ENCODE measurements at places on chromosomes 13 and 19.

DNA sequence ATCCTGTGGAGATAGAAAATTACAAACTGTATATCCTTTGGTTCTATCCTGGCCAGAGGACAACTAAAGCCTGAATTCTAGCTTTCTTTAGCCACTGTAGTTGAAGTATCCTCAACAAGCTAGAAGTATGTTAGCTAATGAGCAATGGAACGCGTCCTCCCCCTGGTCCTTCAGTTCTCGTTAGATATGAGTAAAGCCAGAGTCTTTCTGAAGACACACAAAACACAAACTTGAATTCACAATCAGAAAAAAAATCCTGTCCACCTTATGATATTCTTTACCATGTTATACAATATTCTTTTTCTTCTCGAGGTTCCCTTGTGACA is 1527.0 kb upstream of the SLC10A2 start:
- no peak for DNase-seq

- no peak for DNase-seq
These were observed 49.8 kb downstream of the KATNAL1 start for GRCh38 chr13:30257468-30258099.

GRCh38 chr19:13824703-13825102 is 29.5 kb downstream of the ZSWIM4 start:
- DNase-seq = no peak

DNA sequence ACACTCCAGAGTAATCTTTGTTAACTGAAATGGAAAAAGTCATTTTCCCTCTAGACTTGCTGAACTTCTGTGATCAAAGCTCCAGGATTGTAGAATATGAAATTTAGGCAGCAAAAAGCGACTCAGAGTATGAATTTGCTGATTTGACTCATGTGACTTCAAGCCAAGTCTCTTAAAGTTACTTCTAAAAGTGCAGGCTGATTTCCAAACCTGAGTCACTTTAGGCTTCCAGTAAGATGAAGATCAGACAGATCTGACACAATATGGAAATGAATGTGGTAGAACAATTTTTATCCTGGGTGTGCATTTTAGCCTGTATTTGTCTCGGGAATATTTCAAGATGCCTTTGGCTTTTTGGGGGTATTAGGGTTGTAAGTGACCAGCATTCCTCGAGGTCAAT is 151.0 kb upstream of the TMTC4 start:
- no peak for DNase-seq

DNA sequence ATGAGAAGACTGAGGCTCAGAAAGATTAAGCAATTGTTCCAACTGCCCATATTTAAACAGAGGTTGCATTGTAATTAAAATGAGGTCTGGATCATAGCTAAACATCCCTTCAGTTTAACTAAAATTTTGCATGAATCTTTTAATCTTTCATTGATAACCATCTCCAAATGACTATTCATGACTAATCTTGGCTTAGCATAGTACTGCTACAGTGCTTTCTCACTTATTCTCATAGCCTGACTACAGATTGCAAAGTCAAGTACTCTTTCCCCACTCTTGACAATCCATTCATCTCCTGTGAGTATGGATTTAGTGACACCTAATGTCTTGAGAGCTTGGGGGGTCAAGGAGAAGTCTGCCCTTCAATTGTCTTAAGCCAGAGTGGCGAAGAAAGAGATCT is 258.4 kb downstream of the RFC3 start:
- no peak for DNase-seq

- DNase-seq = no peak
These were observed 169.3 kb downstream of the STK24 start for GRCh38 chr13:98407575-98407974.

DNA sequence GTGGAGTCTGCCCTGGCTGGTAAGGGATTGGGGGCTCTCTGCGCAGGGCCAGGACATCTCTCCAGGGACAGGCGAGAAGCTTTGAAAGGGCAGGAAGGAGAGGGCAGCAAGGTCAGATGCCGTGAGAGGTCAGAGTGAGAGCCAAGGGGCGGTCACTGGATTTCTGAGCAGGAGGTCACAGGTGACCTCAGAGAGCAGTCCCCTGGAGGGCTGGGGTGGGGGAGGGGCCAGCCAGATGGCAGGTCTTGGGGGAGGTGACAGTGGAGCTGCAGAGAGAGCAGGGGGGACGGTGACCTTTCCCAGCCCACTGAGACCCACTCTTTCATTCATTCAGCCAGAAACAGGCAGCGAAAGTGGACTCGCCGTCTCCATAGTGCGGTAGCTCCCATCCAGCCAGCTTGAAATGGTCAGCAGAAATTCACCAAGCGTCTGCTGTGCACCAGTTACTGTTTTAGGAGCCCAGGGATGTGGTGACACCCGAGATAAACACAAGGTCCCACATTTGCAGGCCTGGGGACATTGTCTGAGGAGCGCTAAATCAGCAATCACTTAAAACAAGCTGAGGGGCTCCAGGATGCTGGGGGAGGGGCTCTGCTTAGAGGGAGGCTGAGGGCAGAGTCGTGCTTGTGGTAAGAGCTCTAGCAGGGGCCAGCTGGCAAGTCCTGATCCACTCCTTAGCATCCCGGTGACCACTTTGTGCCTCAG is 10.2 kb downstream of the CARM1 start:
- DNase-seq = no peak

DNA sequence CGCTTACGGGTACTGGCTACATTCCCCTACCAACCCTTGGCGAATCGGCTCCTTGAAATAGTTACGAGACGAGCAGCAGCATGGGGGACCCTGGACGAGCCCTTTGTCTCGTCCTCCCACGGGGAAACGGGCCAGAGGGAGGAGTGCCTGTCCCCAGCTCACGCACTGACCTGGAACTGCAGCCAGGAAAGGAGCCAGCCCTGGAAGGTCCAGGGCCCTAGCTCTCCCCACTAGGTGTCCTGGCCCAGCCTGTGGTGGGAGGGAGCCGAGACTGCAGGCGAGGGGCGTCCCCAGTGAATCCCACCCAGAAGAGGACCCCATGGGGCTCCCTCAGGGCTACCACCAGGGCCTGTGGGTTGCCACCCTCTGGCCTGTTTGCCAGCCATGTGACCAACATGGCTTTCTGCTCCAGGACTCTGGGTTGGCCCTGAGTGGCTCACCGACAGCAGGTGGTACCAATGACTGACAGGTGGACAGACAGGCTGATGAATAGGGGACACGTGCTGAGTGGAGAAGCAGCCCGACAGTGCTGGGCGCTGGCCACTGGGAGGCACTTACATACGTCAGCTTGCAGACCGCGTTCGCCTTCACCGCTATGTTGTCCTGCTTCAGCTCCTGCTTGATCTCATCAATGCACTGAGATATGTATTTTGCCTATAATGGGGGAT is 13.2 kb downstream of the AP3D1 start:
- no peak for DNase-seq

- no peak for DNase-seq
These were observed 34.4 kb downstream of the DHRS12 start for GRCh38 chr13:51769455-51770127.

DNA sequence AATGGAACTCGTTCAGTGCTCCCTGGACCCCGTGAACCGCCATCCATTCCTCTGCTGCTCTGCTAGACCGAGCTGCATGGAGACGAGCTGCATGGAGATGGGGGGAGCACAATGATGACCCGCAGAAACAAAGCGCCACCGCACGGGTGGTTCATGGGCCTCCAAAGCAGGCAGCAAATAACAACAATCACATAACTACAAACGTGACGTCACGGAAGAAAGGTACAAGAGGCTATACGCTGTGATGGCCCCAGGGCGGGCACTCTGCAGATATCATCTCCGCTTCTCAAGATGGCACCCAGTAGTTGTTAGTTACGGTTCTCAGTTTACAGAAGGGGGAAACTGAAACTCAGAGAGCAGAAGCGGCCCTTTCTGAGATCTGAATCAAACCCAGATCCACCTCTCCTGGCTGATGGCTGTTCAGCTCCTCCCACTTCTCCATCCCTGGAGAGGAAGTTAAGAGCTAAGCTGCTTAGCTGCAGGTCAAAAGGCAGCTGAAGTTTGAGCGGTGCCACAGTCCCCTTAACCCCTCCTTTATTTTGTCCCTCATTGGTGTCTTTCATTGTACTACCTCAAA is 1.7 kb downstream of the ATP13A1 start:
- DNase-seq = no peak

GRCh38 chr19:35533201-35533821 is at the start of gene GAPDHS:
Gene GAPDHS (plus strand): TSS chr19:35533456. CDS start chr19:35533528, 72 bp downstream.
- DNase-seq = no peak

GRCh38 chr19:18173572-18174288 is at the start of gene IFI30:
Gene IFI30 (plus strand): TSS chr19:18173813. CDS start chr19:18173842, 29 bp downstream.
- no peak for DNase-seq

GRCh38 chr19:39935364-39935661 is 879 bp upstream of the FCGBP start:
- no peak for DNase-seq

DNA sequence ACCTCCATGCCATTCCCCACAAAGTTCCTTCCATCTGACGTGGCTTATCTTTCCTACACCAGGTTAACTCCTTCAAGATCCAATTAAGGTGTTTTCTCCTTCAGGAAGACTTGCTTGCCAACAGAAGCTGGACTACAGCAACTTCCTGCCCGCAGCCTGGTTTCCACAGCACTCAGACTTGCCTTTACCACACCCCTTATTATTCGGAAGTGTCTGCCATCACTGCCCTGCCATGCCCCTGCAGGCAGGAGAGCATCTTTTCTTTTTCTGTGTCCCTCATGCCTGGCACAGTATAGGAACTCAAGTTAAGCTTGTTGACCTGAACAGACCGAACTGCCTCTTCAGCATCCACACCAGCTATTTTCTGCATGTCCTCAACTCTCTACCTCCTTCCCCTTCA is 168.0 kb downstream of the FOXO1 start:
- DNase-seq = no peak

DNA sequence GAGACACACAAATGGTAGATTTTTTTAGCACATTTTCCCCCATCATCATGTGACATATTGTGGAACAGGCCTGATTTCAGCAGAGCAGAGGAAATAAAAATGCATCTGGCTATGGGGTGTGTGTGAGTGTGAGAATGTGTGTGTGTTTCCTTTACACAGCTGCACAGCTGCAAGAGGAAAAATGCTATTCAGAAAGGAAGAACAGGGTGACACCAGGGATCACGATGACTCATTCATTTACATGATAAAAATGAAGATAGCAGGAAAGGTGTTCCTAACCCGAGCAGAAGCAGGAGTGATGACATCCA is 469.5 kb upstream of the TSHZ3 start:
- no peak for DNase-seq

DNA sequence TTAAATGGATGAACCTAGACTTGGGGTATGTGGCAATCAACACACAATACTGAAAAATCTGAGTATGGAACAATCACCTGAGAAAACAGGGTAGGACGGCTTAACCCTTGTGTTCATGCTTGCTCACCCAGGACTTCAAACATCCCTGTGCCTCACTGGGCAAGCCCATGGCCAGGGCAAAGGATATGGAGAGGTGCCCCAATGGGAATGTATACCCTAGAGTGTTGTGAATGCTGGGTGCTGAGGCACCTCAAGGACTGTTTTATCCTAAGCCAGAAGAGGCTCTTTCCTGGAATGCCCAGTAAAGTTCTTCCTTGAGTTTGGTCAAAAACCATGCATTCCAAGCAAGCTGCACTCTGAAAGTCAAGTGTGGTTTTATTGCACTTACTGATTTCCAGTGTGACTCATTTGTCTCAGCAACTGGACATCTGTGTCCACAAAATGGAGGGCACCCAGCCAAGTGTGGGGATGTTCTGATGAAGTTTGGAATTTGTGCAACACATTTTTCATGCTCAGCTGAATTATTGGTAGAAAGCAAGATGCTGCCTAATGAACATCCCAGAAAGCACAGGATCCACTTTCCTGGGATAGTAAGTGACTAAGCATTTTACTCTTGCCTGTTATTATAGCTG is 531.3 kb downstream of the RFC3 start:
- peak; percentile 83 for DNase-seq

GRCh38 chr19:55165952-55166529 is 372 bp downstream of the DNAAF3 start:
- DNase-seq = no peak

DNA sequence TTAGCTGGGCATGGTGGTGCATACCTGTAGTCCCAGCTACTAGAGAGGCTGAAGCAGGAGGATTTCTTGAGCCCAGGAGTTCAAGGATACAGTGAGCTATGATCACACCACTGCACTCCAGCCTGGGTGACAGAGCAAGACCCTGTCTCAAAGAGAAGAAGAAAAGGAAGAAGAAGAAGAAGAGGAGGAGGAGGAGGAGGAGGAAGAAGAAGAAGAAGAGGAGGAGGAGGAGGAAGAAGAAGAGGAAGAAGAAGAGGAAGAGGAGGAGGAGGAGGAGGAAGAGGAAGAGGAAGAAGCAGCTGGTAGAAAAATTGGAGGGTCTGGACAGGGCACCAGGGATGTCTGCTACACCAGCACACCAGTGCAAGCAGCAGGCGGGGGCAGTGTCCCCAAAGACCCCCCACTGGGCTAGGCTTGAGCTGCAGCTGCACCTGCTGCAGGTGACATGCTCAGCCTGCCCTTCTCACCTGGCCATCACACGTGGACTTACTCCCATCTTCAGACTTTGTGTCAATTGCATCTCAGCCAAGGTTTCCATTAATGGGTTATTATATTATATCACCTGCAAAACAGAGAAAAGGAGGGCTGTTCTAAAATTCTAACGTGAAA is 180.9 kb upstream of the ZNF507 start:
- no peak for DNase-seq

GRCh38 chr13:30869491-30869890 is 36.6 kb upstream of the MEDAG start:
- DNase-seq = no peak

- no peak for DNase-seq
These were observed 130.3 kb upstream of the STARD13 start for GRCh38 chr13:33415822-33416221.

GRCh38 chr13:88602786-88603777 is 931.9 kb downstream of the SLITRK5 start:
- DNase-seq = no peak

GRCh38 chr19:31232180-31232579 is 117.1 kb downstream of the TSHZ3 start:
- no peak for DNase-seq

GRCh38 chr13:79404361-79404760 is 1.7 kb downstream of the RBM26 start:
- no peak for DNase-seq

GRCh38 chr19:8585894-8586750 is 8.9 kb upstream of the MYO1F start:
- DNase-seq = peak; percentile 63

GRCh38 chr13:111122056-111122455 is 6.9 kb downstream of the ARHGEF7 start:
- DNase-seq = peak; percentile 83

GRCh38 chr19:7993560-7993959 is 11.9 kb downstream of the ELAVL1 start:
- no peak for DNase-seq
